ENCODE measurements at places on chromosomes 2 and 18.

GRCh38 chr2:223846515-223846914 lies 9.1 kb upstream of the AP1S3 start:
- peak; percentile 85 for DNase-seq

DNA sequence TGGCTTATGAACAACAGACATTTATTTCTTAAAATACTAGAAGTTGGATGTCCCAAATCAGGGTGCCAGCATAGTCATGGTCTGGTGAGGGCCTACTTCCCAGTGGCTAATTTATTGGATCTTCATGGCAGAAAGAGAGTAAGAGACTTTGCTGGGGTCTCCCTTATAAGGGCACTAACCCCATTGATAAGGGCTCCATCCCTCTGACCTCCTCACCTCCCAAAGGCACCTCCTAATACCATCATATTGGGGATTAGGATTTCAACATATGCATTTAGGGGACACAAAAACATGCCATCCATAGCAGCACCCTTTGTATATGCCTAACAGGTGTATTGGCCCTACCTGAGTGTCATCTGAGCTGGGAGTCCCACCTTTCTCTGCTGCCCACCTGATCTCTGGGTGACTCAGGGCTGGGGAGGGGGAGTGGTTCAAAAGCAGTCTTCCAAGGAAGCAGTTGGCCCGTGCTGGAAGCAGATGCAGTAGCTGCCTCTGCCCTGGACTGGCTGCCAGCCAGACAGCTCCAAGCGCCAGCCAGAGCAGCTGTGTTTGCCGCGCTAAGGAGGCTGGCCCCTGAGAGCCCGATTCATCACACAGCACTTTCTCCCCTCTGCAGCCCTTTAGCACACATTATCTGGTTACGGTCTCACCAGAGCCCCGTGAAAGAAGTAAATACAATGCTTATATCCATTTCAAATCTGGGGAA lies 84.6 kb downstream of the SMAD7 start:
- peak; percentile 79 for DNase-seq

DNA sequence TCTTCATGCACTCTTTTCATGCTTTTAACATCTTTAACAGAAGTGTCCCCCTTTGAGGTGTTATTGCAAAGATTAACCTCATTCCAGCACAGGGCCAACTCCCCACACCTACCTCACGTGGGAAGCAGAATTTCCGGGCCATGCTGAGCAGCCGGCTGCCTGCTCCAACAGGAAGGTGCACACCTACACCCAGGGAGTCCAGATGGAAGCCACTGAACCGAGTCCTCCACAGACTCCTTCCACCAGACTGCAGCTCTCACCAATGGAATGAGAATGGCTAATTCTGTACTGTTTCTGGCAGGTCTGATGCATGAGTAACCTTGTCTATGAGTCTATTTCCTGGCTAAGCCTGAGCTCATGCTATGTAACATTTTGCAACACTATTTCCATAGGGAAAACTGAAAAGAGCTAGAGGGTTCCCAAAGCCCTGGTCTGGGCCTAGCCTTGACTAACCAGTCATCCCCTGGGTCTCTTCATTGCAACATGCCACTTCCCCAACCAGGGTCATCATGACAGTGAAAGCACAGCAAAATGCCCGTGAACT lies 11.0 kb downstream of the ERFE start:
- peak; percentile 94 for DNase-seq

DNA sequence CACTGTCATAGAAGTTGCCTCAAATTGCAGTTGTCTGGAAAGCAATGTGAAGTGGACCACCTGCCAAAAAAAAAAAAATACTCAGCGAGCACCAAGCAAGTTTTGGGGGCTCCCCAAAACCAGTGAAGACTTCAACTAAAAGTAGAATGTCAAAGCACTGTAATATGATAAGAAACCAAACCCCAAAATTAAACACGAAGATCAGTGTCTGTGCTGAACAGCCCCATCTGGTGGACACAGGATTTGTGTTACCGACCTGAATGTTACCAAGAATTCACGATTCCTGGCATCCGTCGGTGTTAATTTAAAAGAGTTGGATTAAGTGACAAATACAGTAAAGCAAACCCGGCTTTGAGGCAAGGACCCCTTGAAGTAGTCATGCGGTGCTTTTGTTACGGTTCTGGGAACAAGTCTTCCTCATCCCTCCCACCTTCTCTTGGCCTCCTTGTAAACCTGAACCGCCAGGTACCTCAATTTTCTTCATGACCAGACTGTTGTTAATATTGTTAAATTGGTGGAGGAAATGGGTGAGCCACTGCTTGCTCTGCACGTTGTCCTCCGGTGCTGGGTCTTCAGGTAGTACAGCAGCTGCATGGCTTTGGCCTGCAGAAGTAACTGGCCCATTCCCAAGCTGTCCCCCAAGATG lies 31.3 kb upstream of the SSB start:
- DNase-seq: peak; percentile 54

DNA sequence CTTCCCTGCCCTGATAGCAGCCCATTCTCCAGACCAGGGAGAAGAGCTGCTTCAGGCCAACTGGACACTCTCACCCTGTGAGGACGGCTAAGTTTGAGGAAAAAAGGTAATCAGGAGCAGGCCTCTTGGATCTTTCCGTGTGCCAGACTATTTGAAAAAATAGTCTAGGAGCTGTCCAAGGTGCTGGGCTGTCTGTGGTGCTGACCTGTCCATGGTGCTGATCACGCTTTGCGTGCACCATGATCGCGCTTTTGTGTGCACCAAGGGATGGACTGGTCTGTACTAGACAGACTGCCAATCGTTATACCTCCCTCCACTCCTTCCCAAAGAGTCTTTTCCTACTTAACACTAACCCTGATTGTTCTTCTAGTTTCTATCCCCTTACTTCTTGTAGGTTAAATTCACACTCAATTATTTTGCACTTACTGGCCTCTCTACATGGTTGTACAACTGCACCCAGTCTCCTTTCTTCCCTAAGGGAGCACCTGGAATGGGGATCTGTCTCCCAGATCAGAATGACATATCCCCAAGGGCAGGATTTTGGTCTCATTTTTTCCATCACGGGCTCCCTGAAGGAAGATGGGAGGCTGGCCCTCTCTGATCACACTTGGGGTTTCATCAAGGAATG lies 295.4 kb downstream of the CELF4 start:
- peak; percentile 37 for DNase-seq

DNA sequence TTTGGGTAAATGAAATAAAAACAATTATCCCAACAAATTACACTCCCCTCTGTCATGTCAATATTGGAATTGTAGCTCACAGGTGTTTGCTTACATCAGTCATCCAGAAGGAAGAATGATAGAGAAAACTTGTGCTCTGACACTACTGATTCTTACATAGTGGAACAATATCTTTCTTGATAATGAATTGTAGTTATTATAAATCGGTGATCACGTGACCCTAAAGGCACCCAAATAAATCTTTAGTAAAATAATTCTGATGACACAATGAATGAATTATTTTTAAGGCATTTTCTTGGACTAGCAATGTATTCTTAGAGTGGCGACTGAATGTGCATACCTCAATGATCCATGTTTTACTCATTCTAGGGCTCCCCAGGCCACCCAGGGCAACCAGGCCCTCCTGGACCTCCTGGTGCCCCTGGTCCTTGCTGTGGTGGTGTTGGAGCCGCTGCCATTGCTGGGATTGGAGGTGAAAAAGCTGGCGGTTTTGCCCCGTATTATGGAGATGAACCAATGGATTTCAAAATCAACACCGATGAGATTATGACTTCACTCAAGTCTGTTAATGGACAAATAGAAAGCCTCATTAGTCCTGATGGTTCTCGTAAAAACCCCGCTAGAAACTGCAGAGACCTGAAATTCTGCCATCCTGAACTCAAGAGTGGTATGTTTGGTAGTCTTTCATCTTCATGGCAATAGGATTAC lies 34.5 kb downstream of the COL3A1 start:
- no peak for DNase-seq

DNA sequence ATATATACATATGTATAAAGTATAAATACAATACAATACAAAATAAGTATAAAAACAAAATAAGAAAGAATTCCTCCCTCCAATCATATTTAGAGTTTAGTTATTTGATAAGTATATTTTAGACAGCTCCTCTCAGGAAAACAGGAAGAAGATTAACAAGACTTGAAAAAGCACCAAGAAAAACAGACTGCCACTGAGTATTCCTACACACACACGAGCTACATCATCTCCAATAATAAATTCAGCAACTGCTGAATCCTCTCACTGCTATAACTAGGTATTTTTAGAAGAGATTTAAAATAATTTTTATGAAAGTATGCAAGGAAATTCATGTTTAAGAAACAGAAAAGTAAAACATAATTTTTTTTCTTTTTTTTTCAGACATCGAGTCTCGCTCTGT lies 13.0 kb downstream of the LONRF2 start:
- no peak for DNase-seq

DNA sequence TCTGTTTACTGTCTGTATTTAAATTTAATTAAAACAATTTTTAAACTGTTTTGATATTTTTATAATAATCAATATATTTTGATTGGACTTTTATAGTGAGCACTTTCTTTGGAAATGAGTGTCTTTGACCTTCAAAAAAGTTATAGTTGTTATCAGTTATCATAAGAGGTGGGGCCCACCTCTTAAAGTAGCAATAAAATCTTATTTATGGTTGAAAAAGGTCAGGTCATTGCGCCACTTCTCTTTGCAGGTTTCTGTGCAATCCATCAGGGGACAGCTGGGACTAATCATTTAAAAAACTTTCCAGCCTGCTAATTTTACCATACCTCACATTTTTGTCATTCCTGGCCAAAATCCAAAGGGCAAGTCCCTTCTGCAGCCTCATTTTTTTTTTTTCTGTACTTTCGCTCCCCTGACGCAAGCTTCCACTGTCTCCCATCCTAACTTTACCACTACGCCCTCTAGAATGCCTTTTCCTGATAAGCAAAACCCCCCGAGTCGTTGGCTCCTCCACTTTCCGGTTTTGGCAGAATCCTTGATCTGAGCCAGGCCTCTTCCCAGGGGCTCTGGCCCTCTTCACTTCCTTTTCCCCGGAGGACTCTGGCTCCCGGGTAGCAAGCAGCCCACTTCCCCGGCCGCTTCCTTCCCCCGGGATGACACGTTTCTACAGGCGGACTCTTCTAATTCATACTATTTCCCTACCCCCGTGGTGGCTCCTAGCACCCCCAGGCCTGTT lies 1.1 kb upstream of the SEH1L start:
- peak; percentile 70 for DNase-seq

DNA sequence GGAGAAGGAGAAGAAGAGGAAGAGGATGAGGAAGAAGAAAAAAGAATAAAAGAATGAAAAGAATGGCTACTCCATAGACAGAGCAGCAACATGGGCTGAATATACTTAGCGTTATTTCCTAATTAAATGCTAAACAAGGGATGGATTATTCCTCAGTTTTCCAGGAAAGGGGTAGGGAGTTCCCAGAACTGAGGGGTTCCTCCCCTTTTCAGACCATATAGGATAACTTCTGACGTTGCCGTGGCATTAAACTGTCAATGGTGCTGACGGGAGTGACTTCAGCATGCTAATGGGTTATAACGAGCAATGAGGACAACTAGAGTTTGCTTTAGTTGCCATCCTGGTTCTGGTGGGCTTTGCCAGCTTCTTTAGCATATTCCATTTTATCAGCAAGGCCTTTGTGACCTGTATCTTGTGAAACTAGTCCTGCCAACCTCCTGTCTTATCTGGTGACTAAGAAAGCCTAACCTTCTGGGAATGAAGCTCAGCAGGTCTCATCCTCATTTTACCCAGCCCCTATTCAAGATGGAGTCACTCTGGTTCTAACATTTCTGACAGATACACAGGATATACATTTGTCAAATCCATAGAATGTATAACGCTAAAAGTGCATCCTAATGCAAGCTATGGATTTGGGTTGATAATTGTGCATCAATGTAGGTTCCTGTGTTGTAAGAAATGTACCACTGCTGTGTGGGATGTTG lies 152.3 kb downstream of the MAIP1 start:
- DNase-seq: no peak

DNA sequence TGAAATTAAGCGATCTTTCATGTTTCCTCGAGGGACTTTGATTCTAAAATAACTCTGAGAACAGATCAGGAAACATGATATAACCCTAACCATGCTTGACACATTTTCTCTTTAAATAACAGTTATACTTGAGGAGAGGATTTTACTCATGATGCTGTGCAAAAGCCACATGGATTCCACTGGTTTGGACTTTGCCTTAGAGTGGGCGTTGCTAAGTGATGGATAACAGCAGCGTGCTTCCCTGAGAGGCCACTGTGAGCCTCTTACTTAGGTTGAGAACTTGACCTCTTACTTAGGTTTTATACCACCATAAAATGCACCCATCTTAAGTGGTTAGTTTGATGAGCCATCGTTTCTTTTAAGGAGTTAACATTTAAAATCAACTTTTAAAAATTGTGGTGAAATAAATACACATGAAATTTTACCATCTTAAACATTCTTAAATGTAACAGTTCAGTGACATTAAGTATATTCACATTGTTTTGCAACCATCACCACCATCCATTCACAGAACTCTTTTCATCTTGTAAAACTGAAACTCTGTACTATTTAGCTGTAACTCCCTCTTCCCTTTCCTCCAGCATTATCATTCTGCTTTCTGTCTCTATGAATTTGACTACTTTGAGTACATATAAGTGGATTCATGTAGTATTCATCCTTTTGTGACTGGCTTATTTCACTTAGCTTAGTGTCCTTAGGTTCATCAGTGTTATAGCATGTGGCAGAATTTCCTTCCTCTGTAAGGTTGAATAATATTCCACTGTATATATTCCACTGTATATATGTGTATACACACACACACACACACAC lies 22.6 kb downstream of the ANXA4 start:
- DNase-seq: peak; percentile 29

GRCh38 chr2:42180300-42180699 lies 11.1 kb downstream of the EML4 start:
- no peak for DNase-seq

- no peak for DNase-seq
Measured at GRCh38 chr2:68544811-68545210, 77.4 kb downstream of the APLF start.

GRCh38 chr2:141439524-141439923 lies 691.3 kb downstream of the LRP1B start:
- DNase-seq: peak; percentile 27

- DNase-seq: no peak
Measured at GRCh38 chr2:154489266-154489858, 209.1 kb upstream of the KCNJ3 start.

DNA sequence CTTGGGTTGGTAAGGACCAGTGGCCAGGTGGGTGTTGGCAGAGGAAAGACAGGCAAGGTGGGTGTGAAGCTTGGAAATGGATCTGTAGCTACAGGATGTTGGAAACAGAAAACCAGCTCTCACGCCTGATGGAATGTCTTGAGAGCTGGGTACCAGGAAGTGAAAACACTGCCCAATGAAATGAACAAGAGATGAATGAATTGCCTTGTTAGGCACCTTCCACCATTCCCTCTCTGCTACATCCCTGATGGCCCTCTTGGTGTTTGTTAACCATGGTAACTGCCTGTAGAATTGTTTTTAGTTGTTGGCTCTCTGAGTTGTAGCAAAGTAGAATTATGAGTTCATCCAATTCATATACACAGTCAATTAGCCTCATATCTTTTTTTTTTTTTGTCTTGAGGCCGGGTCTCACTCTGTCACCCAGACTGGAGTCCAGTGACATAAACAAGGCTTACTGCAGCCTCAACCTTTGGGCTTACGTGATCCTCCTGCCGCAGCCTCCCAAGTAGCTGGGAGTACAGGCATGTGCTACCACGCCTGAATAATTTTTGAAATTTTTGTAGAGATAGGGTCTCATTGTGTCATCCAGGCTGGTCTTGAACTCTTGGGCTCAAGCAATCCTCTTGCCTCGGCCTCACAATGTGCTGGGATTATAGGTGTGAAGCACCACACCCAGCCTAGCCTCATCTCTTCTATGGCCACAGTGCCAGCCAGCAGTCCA lies 9.5 kb downstream of the KCMF1 start:
- no peak for DNase-seq

- DNase-seq: peak; percentile 94
Measured at GRCh38 chr2:46229134-46230063, 67.8 kb upstream of the EPAS1 start.

Data from astrocyte of the spinal cord (primary cell).